ENCODE measurements at places on chromosomes 13 and 19. TPM values are rescaled to one million over a fixed set of nuclear protein-coding genes. Genes with fewer than 3 reads are reported as not detected.
A peak's percentile ranks its signal among the peaks of the same experiment; 100 is the strongest.

Gene RNF225
- total RNA-seq, result not detected

Gene DPRX
- not detected for total RNA-seq

Gene CCDC8
- total RNA-seq, result 4.5 TPM

Gene SYNE4
- total RNA-seq, result not detected

Gene YJU2
- 17.0 TPM for total RNA-seq

Gene PABPC3
- total RNA-seq, result 0.17 TPM

Gene SNAPC2
- total RNA-seq, result 32.4 TPM

Gene RNF113B
- not detected for total RNA-seq

Gene ARRDC5
- total RNA-seq, result not detected

DNA sequence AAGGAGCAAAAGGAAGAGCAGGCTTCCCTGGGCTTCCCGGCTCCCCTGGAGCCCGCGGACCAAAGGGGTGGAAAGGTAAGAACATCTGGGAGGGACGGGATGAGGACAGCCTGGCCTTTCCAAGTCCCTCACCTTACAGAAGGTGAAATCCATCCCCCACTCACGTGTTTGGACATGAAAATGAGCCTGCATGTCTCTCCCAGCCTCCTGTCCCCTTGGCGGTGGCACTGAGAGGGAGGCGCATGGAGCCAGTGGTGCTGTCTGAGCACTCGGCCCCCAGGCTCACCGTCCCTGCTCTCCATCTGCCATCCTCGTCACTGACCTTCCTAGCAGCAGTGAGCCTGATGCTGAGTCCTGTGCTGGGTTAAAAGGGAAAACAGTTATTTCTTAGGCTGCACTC, 104.2 kb downstream of the RAB20 start:
- peaks cover 15% of the 10 kb centered on the region for H3K4me1 ChIP-seq
- peaks cover 75% of the 10 kb centered on the region for H3K36me3 ChIP-seq
- H3K27me3 ChIP-seq, result no peaks in the 10 kb centered on the region
- H3K27ac ChIP-seq, result peak overlapping the region; percentile 54

DNA sequence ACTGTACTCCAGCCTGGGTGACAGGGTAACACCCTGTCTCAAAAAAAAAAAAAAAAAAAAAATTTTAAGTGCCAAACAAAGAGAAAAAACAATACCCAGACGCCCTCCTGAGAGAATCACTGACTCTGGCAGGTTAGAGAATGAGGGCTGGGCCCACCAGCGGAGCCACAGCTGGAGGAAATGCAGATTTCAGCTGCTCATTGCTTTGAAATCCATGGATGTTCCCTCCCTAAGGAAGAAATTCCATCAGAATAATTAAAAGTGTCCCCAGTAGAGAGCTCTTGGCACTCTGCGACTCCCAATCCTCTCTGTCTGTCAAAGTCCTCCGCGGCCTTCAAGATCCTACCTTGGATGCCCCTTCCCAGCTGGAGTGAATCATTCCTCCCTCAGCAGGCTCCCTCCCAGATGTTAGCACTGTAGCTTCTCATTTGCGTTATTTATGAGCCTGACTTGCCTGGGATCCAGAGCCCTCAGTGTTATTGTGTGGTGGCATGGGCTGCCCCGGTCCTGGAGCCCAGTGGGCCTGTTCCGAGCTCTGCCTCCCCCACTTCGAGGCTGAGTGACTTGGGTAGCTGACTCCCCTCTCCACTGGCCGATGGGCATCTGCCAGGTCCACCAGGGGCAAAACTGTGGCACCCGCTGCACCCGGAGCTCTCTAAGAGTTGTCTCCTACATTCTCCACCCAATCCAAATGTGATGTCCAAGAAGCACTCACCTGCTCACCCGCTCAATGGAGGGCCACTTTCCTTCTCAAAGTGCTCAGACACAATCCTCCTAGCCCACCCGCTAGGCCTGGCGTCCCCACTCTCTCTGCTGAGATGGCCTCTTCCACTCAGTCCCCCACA, 47.0 kb downstream of the SERP2 start:
- no peak for DNase-seq
- H3K27ac ChIP-seq, result no peak overlapping the region
- no peaks in the 10 kb centered on the region for H3K27me3 ChIP-seq
- H3K4me1 ChIP-seq, result peaks cover 5% of the 10 kb centered on the region

DNA sequence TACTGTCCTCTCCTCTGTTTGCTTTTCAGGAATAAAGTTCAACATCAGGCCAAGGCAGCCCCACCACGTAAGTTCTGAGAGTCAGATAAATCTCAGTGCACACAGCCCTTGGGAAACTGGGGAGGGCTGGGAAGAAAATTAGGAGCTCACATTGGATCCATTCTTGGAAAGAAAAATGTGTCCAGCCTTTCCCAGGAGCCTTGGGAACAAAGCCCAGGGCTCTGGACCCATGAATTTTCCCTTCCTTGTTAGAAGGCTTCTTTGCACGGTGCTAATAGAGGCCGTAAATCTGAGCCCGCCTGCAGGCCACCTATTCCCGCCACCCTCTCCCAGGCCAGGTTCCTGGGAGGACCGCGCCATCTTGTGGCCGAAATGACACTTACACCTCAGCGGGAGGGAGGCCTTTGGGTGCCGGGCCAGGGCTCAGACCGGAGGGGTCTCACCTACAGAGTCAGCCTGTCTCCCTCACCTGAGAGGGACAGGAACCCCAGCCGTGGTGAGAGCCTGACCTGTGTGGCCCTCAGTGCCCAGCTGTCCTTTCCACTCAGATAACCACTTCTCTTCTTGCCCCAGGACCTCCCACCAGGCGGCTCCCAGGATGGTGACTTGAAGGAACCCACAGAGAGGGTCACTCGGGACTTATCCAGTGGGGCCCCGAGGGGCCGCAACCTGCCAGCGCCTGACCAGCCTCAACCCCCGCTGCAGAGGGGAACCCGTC, 25.1 kb upstream of the KCTD15 start:
- H3K27ac ChIP-seq, result no peak overlapping the region
- peaks cover 85% of the 10 kb centered on the region for H3K27me3 ChIP-seq
- DNase-seq, result no peak
- H3K4me1 ChIP-seq, result no peaks in the 10 kb centered on the region

GRCh38 chr19:17346109-17346671, 8.8 kb downstream of the GTPBP3 start:
- peaks cover 39% of the 10 kb centered on the region for H3K4me1 ChIP-seq
- no peaks in the 10 kb centered on the region for H3K36me3 ChIP-seq
- peak overlapping the region; percentile 43 for H3K27ac ChIP-seq

GRCh38 chr19:45496349-45496953, 396 bp downstream of the RTN2 start:
- H3K27me3 ChIP-seq, result peaks cover 37% of the 10 kb centered on the region
- no peaks in the 10 kb centered on the region for H3K36me3 ChIP-seq
- peak overlapping the region; percentile 81 for H3K4me3 ChIP-seq
- peaks cover 67% of the 10 kb centered on the region for H3K4me1 ChIP-seq
- peak overlapping the region; percentile 58 for H3K27ac ChIP-seq
- DNase-seq, result no peak

DNA sequence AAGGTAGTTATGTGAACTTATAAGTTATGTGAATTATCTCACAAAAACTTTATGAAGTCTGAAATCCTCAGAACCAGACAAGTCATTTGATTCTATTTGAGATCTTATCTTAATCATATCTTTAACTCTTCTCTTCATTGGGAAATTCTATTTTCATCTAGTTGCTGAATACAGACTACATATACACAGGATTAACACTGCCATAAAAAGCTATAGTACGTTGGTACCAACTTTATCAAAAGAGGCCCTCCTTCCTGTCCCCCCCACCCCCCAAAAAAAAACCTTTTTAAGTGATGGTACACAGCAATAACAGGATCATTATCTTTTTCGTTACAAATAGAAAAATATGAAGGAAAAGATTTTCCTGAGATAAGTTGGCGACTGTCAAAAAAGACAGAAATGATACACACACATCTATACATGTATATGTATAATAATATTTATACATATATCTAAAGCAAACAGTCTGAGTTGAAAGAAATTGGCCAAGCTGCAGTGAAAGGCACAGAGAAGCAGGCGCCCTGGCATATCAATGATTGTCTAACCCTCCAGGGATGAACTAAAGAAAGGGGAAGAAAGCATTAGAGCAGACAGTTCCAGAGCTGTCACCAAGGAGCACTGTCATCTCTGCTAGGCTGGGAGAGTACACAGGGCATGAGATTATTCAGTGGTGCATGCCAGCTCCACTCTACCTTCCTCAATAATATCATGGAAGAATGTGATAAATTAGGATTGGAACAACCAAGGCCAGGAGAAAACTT, 116.7 kb downstream of the KLF12 start:
- no peak for DNase-seq
- H3K27me3 ChIP-seq, result no peaks in the 10 kb centered on the region
- H3K4me3 ChIP-seq, result no peak overlapping the region
- H3K27ac ChIP-seq, result no peak overlapping the region
- H3K36me3 ChIP-seq, result no peaks in the 10 kb centered on the region
- H3K4me1 ChIP-seq, result no peaks in the 10 kb centered on the region

- H3K36me3 ChIP-seq, result peaks cover 80% of the 10 kb centered on the region
- H3K27me3 ChIP-seq, result no peaks in the 10 kb centered on the region
- no peak overlapping the region for H3K4me3 ChIP-seq
- peaks cover 12% of the 10 kb centered on the region for H3K4me1 ChIP-seq
- H3K27ac ChIP-seq, result no peak overlapping the region
Measured at GRCh38 chr13:111275995-111276618, 44.3 kb upstream of the TEX29 start.

DNA sequence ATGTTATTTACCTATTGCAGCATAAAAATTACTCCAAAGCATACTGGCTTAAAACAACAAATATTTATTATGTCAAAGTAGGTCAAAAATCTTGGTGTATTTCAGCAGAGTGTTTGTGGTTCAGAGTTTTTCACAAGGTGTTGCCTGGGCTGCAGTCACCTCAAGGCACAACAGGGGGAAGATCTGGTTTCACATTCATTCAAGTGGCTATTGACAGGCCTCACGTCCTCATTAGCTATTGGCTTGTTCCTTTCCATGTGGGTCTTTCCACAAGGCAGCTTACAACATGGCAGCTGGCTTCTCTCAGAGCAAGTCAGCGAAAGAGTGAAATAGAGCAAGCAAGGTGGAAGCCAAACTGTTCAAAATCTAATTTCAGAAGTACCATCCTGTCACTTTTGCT, 602.9 kb downstream of the OLFM4 start:
- H3K27me3 ChIP-seq, result no peaks in the 10 kb centered on the region
- DNase-seq, result no peak
- H3K27ac ChIP-seq, result no peak overlapping the region

GRCh38 chr13:42356184-42356575, 84.2 kb downstream of the AKAP11 start:
- H3K36me3 ChIP-seq, result no peaks in the 10 kb centered on the region
- DNase-seq, result peak; percentile 45
- H3K4me1 ChIP-seq, result no peaks in the 10 kb centered on the region
- H3K27me3 ChIP-seq, result no peaks in the 10 kb centered on the region

DNA sequence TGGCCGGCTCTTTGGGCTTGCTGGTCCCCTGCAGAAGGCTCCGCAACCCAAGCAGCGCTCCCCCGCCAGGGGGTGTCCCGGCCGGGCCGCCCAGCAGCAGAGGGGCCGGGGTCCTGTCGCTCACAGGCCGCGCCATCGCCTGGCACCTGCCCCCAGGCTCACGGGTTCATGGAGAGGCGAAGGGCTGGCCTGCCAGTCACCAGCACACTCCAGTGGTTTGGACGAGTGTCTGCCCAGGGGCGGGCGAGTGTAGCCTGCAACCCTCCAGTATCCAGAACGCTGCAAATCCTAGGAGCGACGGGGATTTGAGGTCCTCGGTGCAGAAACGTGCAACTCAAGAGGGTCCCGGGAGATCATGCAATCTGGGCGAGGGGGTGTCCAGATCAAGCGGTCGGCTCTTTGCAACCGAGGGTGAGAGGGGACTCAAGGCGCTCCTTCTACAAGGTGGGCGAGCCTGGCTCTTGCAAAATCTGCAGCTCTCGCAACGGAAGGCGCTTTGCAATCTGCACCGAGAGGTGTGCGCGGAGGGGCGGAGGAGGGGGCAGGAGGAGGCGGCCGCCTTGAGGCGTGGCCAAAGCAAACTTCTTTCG, at the start of gene DBP:
DBP (minus strand) TSS at position 521 of the 590 bp plus-strand sequence; CDS start at position 136, 385 bp downstream.
- DNase-seq, result no peak
- no peaks in the 10 kb centered on the region for H3K36me3 ChIP-seq
- H3K4me3 ChIP-seq, result peak within 1 kb of the TSS; percentile 81
- H3K4me1 ChIP-seq, result peaks cover 62% of the 10 kb centered on the region

- peaks cover 100% of the 10 kb centered on the region for H3K4me1 ChIP-seq
- H3K27ac ChIP-seq, result peak overlapping the region; percentile 99
- DNase-seq, result no peak
Measured at GRCh38 chr19:38662537-38663155, 15.2 kb downstream of the ACTN4 start.

DNA sequence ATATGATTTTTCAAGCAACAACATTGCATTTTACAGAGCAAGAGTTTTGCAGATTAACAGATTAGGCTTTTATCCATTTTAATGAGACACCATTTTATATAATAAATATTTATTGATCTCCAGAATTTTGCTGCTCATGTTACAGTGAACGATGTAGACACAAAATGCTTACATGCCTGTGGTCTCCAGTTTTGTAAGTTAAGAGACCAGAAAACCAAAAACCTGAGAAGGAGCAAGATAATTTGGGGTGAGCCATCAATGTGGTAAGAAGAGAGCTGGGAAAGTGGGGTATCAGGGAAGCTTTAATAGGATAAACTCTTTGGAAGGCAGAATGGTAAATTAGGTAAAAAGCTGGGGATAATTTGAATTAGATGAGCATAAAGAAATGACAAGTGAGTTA, 2100.5 kb upstream of the PCDH20 start:
- no peaks in the 10 kb centered on the region for H3K36me3 ChIP-seq
- no peak overlapping the region for H3K4me3 ChIP-seq
- no peak for DNase-seq
- H3K27ac ChIP-seq, result no peak overlapping the region
- H3K27me3 ChIP-seq, result no peaks in the 10 kb centered on the region

DNA sequence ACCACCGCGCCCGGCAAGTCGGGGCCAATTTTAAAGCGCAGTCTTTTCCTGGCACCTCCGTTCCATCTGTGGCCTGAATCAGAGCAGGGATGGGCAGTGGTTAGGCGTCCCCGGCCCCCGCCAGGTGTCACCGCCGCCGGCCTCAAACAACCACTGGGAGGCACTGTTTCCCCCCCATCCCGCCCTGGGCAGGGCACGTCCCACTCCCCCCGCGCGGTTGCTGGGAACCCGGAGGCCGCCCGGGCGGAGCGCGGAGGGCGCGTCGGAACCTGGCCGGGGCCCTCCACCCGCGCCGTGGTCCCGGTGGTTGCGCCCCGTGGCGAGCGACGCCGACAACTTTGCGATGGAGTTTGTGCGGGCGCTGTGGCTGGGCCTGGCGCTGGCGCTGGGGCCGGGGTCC, at the start of gene GRIN3B:
GRIN3B (plus strand) TSS at position 325 of the 400 bp plus-strand sequence; CDS start at position 344, 19 bp downstream.
- H3K36me3 ChIP-seq, result peaks cover under 1% of the 10 kb centered on the region
- peaks cover 97% of the 10 kb centered on the region for H3K27me3 ChIP-seq
- peak within 1 kb of the TSS; percentile 45 for H3K4me3 ChIP-seq
- H3K27ac ChIP-seq, result no peak within 1 kb of the TSS

DNA sequence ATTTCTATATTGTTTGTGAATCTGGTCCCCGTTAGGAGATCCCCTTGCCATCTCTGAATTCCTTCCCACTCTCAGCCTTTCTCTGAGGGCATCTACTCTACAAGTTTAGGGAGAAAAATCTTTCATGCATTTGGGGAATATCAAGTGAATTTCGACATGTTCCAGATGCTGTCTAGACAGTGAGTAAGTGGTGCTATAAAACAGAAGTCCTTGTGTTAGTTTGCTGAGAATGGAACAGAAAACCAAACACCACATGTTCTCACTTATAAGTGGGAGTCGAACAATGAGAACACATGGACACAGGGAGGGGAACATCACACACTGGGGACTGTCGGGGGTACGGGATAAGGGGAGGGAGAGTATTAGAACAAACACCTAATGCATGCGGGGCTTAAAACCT, 5.1 kb downstream of the OR7A10 start:
- no peaks in the 10 kb centered on the region for H3K36me3 ChIP-seq
- no peak overlapping the region for H3K4me3 ChIP-seq
- DNase-seq, result no peak
- H3K27ac ChIP-seq, result no peak overlapping the region
- no peaks in the 10 kb centered on the region for H3K4me1 ChIP-seq
